ENCODE measurements at places on chromosomes 1 and 21. TPM values are rescaled to one million over a fixed set of nuclear protein-coding genes. Genes with fewer than 3 reads are reported as not detected.
A peak's percentile ranks its signal among the peaks of the same experiment; 100 is the strongest.

The SLC6A17 gene
- total RNA-seq: 0.46 TPM

The UMODL1 gene
- total RNA-seq: not detected

DNA sequence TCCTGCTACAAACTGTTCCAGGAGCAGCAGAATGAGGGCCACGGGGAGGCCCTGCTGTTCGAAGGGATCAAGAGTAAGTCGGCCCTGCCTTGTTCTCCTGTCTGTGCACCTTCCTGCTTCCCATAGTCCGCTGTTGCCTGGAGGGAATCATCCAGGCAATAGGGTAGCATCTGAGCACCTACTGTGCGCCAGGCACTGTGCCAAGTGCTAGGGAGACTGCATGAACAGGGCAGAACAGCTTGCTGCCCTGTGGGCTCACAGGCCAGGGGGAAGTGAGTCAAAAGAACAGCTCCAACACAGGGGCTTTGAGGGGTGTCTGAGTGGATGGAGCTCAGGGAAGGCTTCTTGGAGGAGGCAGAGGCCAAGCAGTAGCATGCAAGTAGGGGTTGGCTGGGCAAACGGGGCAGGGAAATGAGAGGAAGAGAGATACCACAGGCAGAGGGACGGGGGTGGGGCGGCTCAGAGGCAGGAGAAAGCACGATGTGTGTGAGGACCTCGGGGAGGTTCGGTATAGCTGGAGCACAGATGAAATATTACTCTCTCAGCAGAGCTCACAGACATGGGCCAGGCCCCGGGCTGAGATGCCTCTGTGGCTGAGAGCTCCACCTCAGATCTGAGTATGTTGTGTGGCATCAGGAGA is 15.5 kb upstream of the PADI6 start:
- no peak overlapping the region for H3K27ac ChIP-seq
- no peak for DNase-seq
- H3K36me3 ChIP-seq: no peaks in the 10 kb centered on the region
- H3K4me3 ChIP-seq: no peak overlapping the region

DNA sequence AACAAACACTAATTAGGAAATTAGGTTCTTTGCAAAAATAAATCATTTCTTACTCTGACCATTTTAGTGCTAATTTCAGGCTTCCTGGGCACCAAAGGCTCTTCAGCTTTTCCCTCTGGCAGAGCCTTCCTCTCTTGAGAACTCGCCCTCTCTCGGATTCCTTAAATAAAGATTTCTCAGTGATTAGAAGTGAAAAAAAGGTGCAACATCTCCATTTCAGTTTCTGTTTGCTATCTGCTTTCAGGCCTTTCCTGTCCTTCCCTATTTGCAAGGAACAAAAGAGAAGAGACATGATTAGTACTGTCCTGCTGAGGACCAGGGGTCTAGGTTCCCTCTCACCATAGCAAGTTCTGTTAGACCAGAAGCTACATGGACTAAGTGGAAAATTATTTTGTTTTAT is 27.8 kb upstream of the CACYBP start:
- peaks cover 40% of the 10 kb centered on the region for H3K36me3 ChIP-seq
- H3K4me3 ChIP-seq: no peak overlapping the region
- no peak overlapping the region for H3K27ac ChIP-seq
- H3K4me1 ChIP-seq: peaks cover 46% of the 10 kb centered on the region
- DNase-seq: no peak
- H3K27me3 ChIP-seq: no peaks in the 10 kb centered on the region

- no peaks in the 10 kb centered on the region for H3K36me3 ChIP-seq
- H3K4me3 ChIP-seq: no peak overlapping the region
- no peak for DNase-seq
- peaks cover 39% of the 10 kb centered on the region for H3K27me3 ChIP-seq
- peaks cover 11% of the 10 kb centered on the region for H3K4me1 ChIP-seq
- H3K27ac ChIP-seq: no peak overlapping the region
Measured at GRCh38 chr1:20423169-20423795, 62.7 kb downstream of the CAMK2N1 start.

GRCh38 chr1:96723377-96723776 is 1.8 kb downstream of the PTBP2 start:
- H3K27me3 ChIP-seq: no peaks in the 10 kb centered on the region
- DNase-seq: no peak
- H3K36me3 ChIP-seq: peaks cover 39% of the 10 kb centered on the region
- H3K4me1 ChIP-seq: peaks cover 30% of the 10 kb centered on the region
- peak overlapping the region; percentile 95 for H3K4me3 ChIP-seq
- peak overlapping the region; percentile 95 for H3K27ac ChIP-seq

DNA sequence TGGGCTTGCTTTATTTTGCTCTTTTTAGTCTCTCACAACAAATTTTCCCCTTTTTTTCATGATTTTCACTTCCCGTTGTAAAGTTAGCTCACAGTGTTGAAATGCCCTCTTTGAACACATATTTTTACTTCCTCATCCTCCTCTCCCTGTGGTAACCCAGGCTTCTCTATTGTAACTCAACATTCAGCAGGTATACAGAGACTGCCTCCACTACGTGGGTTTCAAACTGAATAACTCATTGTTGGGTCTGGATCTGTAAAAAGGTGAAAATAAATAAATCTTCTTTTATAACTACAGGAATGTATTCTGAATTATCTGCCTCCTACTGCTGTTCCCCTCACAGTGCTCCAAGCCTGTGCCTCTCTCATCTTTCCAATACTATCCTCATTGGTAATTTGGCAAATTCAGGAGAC is 166.4 kb downstream of the RUNX1 start:
- DNase-seq: no peak
- peaks cover 58% of the 10 kb centered on the region for H3K4me1 ChIP-seq
- peaks cover 86% of the 10 kb centered on the region for H3K36me3 ChIP-seq
- H3K4me3 ChIP-seq: peak overlapping the region; percentile 98
- H3K27me3 ChIP-seq: no peaks in the 10 kb centered on the region

GRCh38 chr21:28410256-28410655 is 582.4 kb downstream of the LTN1 start:
- DNase-seq: no peak
- H3K4me3 ChIP-seq: no peak overlapping the region
- H3K27me3 ChIP-seq: no peaks in the 10 kb centered on the region
- H3K4me1 ChIP-seq: no peaks in the 10 kb centered on the region
- no peaks in the 10 kb centered on the region for H3K36me3 ChIP-seq
- no peak overlapping the region for H3K27ac ChIP-seq

- peaks cover 34% of the 10 kb centered on the region for H3K4me1 ChIP-seq
- DNase-seq: no peak
- H3K4me3 ChIP-seq: no peak overlapping the region
- H3K27me3 ChIP-seq: peaks cover 6% of the 10 kb centered on the region
Measured at GRCh38 chr1:154459080-154459479, 42.9 kb upstream of the TDRD10 start.

GRCh38 chr1:34746101-34746500 is 8.7 kb upstream of the GJB5 start:
- peaks cover 3% of the 10 kb centered on the region for H3K27me3 ChIP-seq
- H3K36me3 ChIP-seq: no peaks in the 10 kb centered on the region
- no peaks in the 10 kb centered on the region for H3K4me1 ChIP-seq
- DNase-seq: no peak
- no peak overlapping the region for H3K27ac ChIP-seq
- no peak overlapping the region for H3K4me3 ChIP-seq

- H3K36me3 ChIP-seq: no peaks in the 10 kb centered on the region
- DNase-seq: no peak
- H3K4me3 ChIP-seq: no peak overlapping the region
- no peak overlapping the region for H3K27ac ChIP-seq
- H3K4me1 ChIP-seq: peaks cover 3% of the 10 kb centered on the region
- H3K27me3 ChIP-seq: no peaks in the 10 kb centered on the region
Measured at GRCh38 chr1:241702442-241703373, 50.6 kb downstream of the WDR64 start.

The SLC35E2B gene
- total RNA-seq: 42.9 TPM
